ENCODE measurements at places on chromosomes 6 and 20. TPM values are rescaled to one million over a fixed set of nuclear protein-coding genes. Genes with fewer than 3 reads are reported as not detected.
A peak's percentile ranks its signal among the peaks of the same experiment; 100 is the strongest.

EFCAB8 gene
- 0.81 TPM for total RNA-seq

DNA sequence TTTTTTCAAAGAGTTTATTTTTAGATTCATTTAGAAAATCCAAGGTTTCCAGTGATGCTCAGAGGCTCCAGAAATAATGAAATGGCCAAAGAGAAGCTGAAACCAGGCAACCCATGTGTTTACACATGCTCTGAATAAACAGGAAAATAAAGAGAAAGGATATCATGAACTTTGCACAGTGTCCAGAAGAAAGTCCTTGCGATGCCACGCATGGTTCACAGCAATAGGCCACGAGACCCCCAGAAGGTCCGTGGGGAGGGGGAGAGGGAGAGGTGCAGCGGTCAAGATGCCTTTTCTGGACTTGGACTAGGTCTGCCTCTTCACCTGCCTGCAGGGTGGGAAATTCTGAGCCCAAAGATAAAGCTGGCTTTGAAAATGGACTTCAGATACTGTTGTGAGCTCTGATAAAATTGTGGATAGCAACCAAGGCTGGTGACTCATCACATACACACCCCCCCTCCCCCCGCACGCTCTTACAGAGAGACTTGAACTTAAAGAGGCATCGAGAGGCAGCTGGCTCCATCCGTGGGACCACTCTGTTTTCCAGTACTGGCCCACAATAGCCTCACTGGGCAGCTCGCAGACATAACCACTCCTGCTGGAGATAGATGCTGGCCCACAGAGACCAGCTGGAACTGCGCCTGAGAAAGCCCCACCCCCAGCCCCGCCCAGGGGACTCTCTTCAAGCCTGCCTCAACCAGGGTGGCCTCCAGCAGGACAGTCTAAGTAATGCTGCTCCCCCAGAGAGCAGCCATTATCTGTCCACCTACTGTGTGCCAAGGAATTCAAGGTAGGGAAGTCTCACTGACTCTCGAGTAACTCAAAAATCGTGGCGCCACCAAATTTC is 21.2 kb upstream of the NFATC2 start:
- H3K27me3 ChIP-seq: peaks cover 16% of the 10 kb centered on the region
- H3K27ac ChIP-seq: no peak overlapping the region
- no peak for DNase-seq
- peaks cover 9% of the 10 kb centered on the region for H3K4me1 ChIP-seq

GRCh38 chr6:13289789-13290318 is 38.5 kb downstream of the TBC1D7 start:
- H3K27ac ChIP-seq: no peak overlapping the region
- no peak overlapping the region for H3K4me3 ChIP-seq
- H3K4me1 ChIP-seq: no peaks in the 10 kb centered on the region

GRCh38 chr6:7219310-7219709 is 93.7 kb downstream of the SSR1 start:
- no peaks in the 10 kb centered on the region for H3K4me1 ChIP-seq
- H3K36me3 ChIP-seq: peaks cover 5% of the 10 kb centered on the region
- no peak overlapping the region for H3K27ac ChIP-seq
- no peaks in the 10 kb centered on the region for H3K27me3 ChIP-seq

DNA sequence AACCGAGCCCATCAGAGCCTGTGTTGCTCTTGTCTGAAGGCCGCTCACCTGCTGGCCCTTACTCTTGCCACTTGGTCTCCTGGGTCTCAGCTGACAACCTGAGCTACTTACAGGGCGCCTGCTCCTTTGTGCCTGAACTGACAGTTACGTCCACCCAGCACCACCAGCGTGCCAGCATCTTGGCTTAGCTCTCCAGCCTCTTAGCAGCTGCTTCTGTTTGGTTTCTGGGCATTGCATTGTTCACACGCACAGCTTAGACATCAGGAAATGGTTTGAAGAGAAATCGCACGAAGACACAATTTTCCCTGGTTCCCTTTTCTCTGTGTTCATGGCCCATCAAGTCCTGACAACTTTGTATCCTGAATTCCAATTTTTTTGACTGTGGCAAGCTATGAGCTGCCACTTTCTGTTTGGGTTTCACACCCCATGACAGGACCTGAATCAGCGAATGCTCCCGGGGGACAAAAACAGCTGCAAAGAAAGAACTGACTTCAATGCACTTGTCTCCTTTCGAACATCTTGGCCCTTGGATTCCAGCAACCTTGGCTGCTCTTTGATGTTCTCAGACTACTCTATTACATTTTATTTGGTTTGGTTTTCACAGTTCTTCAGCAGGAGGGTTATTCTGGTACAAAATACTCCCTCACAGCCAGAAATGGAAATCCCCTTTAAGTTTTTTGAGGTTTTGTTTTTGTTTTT is 45.2 kb upstream of the LY86 start:
- H3K4me3 ChIP-seq: no peak overlapping the region
- no peaks in the 10 kb centered on the region for H3K4me1 ChIP-seq
- DNase-seq: no peak
- H3K27me3 ChIP-seq: no peaks in the 10 kb centered on the region

- H3K4me3 ChIP-seq: no peak overlapping the region
- H3K4me1 ChIP-seq: no peaks in the 10 kb centered on the region
- no peak for DNase-seq
- no peaks in the 10 kb centered on the region for H3K27me3 ChIP-seq
- H3K27ac ChIP-seq: no peak overlapping the region
- H3K36me3 ChIP-seq: no peaks in the 10 kb centered on the region
Measured at GRCh38 chr20:3651204-3651962, 11.8 kb downstream of the GFRA4 start.

GRCh38 chr20:59010995-59011873 is 4.2 kb upstream of the CTSZ start:
- no peaks in the 10 kb centered on the region for H3K27me3 ChIP-seq
- no peak overlapping the region for H3K27ac ChIP-seq
- H3K4me3 ChIP-seq: no peak overlapping the region

DNA sequence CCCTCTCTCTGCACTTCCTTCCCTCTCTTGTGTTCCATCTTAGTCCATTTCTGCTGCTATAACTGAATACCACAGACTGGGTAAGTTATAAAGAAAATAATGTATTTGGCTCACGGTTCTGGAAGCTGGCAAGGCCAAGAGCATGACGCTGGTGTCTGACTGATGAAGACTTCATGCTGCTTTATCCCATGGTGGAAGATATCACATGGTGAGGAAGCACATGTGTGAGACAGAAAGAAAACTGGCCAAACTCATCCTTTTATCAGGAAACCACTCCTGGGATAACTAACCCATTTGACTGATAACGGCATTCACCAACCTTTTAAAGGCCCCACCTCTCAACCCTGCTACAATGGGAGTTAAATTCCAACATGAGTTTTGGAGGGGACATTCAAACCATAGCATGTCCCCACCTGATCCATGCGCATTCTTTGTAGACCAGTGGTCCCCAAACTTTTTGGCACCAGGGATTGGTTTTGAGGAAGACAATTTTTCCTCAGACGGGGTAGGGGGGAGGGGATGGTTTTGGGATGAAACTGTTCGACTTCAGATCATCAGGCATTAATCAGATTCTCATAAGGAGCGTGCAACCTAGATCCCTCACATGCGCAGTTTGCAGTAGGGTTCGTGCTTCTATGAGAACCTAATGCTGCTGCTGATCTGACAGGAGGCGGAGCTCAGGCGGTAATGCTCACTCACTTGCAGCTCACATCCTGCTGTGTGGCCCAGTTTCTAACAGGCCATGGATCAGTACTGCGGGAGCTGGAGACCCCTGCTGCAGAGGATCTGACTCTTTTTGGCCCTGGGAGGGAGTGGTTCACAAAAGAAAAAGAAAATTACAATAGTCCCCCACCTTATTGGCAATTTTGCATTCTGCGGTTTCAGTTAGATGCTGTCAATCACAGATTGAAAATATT is 71.7 kb upstream of the RNF24 start:
- H3K36me3 ChIP-seq: no peaks in the 10 kb centered on the region
- H3K4me1 ChIP-seq: peaks cover 26% of the 10 kb centered on the region
- DNase-seq: no peak
- H3K27ac ChIP-seq: no peak overlapping the region

- no peaks in the 10 kb centered on the region for H3K4me1 ChIP-seq
- no peaks in the 10 kb centered on the region for H3K27me3 ChIP-seq
- H3K4me3 ChIP-seq: no peak overlapping the region
- H3K36me3 ChIP-seq: no peaks in the 10 kb centered on the region
- DNase-seq: no peak
- H3K27ac ChIP-seq: no peak overlapping the region
Measured at GRCh38 chr6:53199156-53199555, 50.5 kb upstream of the GCM1 start.

DNA sequence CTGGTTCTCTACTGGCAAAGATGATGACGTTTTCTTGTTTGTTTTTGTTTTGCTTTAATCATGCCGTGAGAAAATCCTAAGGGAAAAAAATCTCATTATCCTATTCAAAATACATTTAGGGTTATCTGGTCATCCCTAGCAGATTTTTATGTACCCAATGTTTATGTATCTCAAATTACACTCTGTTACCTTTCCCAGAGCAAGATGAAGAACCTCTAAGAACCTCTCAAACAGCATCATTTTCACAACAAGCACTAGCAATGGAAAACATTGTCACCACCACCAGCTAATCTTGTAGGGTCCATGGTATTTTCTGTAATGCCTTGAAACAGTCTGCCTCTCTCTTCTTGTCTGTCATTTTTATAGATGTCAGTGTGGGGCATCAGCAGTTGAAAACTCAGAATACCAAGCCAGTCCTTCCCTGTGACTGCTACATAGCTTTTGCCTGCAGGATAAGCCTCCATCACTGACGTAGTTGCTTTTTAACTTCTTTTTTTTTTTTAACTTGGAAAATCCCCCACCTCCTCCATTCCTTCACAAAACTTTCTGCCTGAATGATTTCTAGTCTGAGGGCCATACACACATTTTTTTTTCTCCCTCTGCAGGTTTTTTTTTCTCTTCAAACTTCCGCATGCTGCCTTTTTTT is 2.4 kb upstream of the SNAP25 start:
- H3K27me3 ChIP-seq: peaks cover 4% of the 10 kb centered on the region
- H3K4me1 ChIP-seq: no peaks in the 10 kb centered on the region
- DNase-seq: no peak
- no peak overlapping the region for H3K27ac ChIP-seq
- H3K4me3 ChIP-seq: no peak overlapping the region

GRCh38 chr20:40765814-40766480 is 76.9 kb upstream of the MAFB start:
- H3K4me3 ChIP-seq: no peak overlapping the region
- no peak overlapping the region for H3K27ac ChIP-seq
- no peaks in the 10 kb centered on the region for H3K4me1 ChIP-seq
- H3K27me3 ChIP-seq: no peaks in the 10 kb centered on the region
- H3K36me3 ChIP-seq: no peaks in the 10 kb centered on the region

DNA sequence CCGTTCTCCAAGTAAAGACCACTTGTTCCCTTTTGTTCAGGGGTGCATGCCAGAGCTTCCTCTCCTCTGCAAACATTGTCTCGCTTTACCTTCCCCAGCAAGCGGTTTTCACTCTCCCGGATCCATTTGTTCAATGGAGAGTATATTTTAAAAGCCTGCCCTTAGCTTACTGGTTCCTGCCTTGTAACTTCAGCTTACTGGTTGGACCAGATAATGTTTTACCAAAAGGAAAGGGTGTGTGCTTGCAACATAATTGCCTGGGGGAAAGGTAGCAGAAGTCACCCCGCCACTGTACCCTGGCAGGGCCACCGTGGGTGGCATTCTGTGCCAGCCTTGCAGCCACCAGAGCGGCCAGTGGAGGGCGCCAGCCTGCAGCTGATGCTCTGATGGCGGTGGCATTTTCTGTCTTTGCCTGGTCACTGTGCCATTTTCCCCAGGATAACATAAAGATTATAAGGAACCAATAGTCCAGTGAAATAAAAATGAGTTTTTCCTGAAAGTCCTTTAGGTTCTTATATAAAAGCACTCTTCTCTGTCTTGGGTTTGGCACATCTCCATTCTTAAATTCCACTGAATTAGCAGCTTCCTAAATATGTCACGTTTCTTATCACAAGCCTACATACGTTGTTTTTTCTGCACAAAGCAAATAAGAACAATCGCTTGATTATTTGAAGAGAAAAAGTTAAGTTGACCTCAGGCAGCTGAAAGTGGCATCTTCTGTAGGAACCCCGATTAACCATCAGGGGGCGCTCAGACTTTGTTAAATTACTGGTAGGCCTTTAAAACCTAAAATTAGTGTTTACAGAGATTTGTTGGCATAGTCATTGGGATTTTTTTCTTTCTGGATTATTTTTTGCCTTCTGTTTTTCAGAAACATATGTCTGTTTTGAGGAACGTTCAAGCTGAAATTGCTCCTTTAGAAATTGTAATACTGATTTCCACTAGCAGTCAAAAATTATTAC is 67.4 kb upstream of the XRN2 start:
- no peaks in the 10 kb centered on the region for H3K27me3 ChIP-seq
- no peak overlapping the region for H3K4me3 ChIP-seq
- no peak overlapping the region for H3K27ac ChIP-seq
- no peaks in the 10 kb centered on the region for H3K4me1 ChIP-seq
- peak; percentile 68 for DNase-seq

DNA sequence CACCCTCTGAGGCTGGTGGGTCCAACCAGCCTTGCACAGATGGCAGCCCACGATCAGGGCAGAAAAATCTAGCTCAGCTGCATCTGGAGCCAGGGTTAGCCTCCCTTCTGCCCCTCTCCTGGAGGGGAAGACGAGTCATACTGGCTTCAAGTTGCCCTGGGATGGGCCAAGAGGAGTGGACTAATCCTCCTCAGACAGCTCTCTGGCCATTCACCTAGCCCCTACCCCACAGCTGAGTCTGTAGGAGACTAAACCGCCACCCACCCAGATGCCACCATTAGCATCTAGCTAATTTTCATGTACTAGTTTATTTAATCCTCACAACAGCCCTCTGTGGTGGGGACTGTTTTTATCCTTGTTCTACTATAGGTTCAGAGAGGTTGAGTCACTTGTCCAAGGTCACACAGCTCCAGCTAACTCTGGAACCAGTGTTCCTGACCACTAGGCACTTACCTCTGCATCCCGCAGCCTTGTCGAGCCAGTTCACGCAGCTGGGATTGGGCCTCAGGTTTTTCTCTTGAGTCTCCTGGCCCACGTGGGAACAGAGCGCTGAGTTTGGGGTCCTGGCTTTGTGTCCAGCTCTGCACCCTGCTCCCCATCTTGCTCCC is 48.5 kb upstream of the CCDC167 start:
- H3K4me3 ChIP-seq: no peak overlapping the region
- no peaks in the 10 kb centered on the region for H3K36me3 ChIP-seq
- peaks cover 14% of the 10 kb centered on the region for H3K4me1 ChIP-seq
- no peak for DNase-seq
- no peaks in the 10 kb centered on the region for H3K27me3 ChIP-seq

GRCh38 chr20:44109951-44110361 is 77.0 kb downstream of the JPH2 start:
- H3K4me1 ChIP-seq: no peaks in the 10 kb centered on the region
- no peak overlapping the region for H3K4me3 ChIP-seq
- no peaks in the 10 kb centered on the region for H3K36me3 ChIP-seq

CST9 gene
- total RNA-seq: not detected

ZSCAN23 gene
- 2.4 TPM for total RNA-seq
